Colonic mucosa (tissue), 4 donors: ENCODE measurements at places on chromosomes 3 and 15.

DNA sequence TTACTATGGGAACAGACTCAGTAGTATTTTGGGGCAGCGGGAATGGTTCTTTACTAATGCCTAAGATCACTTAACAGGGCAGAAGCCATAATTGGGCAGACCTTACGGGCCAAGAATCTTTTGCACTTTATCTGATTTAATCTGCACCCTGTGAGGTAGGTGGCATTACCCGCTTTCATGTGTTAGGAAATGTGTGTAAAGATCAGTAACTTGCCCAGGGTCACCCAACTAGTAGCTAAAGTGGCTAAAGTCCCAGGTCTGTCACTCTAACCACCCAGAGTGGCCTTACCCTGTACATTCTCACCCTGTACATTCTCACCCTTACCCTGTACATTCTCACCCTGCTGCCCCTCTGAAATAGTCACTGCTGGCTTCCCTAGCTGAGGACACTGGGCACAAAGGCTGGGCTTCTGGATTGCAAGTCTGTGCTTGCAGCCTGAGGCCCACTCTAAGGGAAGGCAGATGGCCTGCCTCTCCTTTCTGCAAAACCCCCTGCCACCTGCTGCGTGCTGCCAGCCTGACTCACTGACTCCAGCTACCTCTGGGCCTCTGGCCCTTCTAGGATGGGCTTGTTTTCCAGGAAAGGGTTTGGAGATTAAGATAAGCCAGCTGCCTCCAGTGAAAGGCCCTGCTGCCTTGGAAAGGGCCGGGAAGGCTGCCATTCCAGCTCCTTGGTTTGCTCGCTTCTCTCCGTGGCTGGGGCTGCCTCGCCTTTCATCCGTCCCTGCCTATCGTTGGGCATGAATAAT is 37.5 kb upstream of the MYZAP start:
- DNase-seq, result no peak

DNA sequence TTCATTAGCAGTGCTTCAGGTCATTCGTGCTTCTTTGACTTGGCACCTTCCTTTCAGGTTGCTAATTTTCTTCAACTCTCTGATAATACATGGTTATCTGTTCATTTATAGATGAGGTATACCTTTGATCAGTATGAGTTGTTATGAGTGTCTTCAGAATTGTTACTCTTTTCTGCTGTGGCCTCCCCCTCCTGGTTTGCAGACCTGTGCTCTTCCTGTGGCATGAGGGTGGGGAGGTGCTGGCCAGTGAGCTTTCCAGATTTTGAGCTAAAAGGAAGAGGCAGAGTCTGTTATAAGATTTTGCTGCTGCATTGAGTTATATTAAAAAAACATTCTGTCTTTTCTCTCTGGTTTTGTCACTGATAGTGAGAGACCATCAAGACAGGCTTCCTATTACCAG is 30.8 kb upstream of the GOLGA6L9 start:
- no peak for DNase-seq

- no peak for DNase-seq
Observed at GRCh38 chr15:64205202-64205601, 42.4 kb upstream of the PPIB start.

- DNase-seq, result no peak
Observed at GRCh38 chr15:29688506-29689286, 133.6 kb downstream of the TJP1 start.

- no peak for DNase-seq
Observed at GRCh38 chr3:112888381-112889085, 41.9 kb upstream of the CD200R1L start.

- no peak for DNase-seq
Observed at GRCh38 chr3:139710212-139710611, 32.4 kb upstream of the NMNAT3 start.

DNA sequence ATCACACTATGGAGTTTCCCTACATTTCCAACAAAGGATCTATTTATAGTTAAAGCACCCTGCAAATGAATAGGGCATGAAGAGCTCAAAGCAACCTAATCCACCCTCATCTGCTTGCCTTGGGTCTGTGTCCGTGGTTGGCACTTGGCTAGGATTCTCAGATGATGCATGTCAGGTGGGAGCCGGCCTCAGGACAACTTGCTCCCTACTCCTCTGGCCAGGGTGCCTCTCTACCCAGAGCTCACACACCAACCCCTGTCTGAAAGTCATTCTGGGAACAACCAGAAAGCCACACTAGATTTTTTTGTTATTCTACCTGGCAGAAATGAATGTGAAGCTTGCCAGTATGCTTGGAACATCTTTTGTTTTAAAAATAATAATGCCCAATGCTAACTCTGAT is 13.2 kb downstream of the ARHGEF3 start:
- DNase-seq, result no peak
